ENCODE measurements at places on chromosomes 2 and 18.

GRCh38 chr2:160581035-160581434 is 87.4 kb upstream of the RBMS1 start:
- DNase-seq, result no peak

GRCh38 chr2:50042771-50043170 is 888.5 kb upstream of the FSHR start:
- DNase-seq, result no peak

- no peak for DNase-seq
Measured at GRCh38 chr2:143953451-143954030, 566.4 kb downstream of the ZEB2 start.

DNA sequence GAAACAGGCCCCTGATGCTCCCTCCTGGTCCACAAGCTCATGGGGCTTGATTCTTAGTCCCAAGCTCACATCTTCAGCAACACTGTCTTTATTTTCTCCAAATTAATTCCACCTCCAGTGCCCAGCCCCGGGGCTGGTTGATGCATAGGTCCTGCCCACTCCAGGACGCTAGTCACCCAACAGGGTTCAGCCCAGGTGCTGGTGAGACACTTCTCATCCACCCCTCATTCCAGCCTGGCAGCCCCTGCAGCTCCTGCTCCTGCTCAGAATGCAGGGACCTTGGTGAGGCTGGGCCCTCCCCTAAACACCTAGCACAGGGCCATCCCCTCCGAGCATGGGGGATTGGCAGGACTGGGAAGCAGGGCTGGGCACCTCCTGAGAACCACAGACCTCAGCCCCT is 25.7 kb downstream of the STEAP3 start:
- DNase-seq, result no peak

- no peak for DNase-seq
Measured at GRCh38 chr18:69399253-69399652, 1.4 kb upstream of the DOK6 start.

GRCh38 chr18:77984833-77985232 is 735.2 kb downstream of the GALR1 start:
- DNase-seq, result no peak

GRCh38 chr18:6174983-6175745 is 239.5 kb downstream of the L3MBTL4 start:
- no peak for DNase-seq

DNA sequence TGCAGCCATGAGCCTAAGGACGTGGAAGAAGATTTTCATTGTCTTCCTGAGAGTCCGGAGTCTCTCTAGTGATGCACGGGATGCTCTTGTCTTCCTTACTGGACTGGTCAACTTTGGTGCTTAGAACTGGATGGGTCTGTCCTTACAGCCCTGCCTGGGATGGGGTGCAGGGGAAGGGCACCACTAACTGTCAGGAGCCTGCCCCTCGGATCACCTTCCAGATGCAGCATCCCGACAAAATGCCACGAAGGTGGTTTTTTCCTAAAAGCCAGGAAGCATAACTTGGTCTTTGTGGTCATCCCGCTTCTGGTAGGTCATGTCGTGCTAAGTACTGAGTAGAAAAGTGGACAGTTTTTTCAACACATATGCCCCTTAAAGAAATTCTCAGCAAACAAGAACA is 207.4 kb upstream of the TWIST2 start:
- DNase-seq, result peak; percentile 5

- no peak for DNase-seq
Measured at GRCh38 chr2:64946769-64947247, 42.4 kb upstream of the SLC1A4 start.

DNA sequence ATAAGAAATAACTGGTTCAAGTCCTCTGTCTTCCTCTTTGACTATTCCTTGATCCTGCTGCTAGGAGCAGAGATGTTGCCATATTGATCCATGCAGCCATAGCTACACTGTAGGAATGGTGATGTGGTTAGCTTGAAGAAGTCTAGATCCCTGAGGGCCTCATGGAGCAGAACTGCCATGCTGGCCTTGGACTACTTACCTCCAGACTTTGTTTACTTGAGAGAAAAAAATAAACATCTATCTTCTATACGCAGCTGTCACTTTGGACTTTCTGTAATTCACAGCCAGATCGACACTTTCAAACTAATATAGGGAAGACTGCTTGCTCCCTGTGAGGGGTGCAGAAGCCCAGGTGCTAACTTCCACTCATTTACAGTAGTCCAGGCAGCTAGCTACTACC is 84.5 kb upstream of the NFU1 start:
- no peak for DNase-seq

DNA sequence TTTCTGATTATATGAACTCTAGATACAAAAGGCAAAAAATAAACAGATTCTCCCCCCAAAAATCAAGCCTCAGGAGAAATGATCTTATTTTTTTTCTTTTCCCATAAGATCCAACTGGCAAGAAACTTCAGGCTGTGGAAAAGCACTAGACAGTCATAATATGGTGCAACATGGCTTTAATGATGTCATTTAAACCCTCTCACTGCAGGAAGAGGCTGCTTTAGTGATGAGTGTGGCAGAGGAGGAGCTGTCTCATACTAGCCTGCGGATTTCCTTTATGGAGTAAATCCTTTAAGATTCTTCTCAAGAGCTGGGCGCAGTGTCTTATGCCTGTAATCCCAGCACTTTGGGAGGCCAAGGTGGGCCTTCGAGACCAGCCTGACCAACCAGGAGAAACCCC is 83.3 kb upstream of the CD28 start:
- DNase-seq, result no peak

DNA sequence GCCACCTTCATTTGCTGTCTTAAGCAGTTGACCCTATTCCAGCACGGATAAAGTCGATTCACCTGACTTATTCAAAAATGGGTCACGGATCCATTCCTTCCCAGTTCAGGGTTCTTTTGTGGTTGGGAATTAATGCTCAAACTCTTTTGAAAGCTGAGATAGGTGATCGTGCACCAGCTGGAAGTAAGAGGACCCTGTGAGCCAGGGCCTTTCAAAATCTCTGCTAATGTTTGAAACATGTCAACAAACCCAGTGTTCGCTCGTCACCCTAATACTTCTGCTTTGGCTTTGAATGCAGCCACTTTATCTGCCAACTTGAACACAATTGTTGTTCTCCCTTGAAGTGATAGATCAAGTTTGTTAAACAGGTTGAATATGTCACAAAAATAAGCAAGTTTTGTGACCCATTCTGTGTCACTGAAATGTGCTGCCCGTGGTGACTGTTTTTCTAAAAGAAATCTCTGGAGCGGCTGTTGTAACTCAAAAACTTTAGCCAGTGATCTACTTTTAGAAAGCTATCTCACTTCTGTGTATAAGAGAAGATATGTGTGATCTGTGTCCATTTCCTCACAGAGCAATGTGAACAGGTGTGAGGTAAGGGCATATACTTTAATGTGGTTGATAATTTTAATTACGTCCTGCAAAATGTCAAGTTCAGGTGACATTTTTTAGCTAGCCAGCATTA is 16.9 kb downstream of the HAT1 start:
- no peak for DNase-seq

DNA sequence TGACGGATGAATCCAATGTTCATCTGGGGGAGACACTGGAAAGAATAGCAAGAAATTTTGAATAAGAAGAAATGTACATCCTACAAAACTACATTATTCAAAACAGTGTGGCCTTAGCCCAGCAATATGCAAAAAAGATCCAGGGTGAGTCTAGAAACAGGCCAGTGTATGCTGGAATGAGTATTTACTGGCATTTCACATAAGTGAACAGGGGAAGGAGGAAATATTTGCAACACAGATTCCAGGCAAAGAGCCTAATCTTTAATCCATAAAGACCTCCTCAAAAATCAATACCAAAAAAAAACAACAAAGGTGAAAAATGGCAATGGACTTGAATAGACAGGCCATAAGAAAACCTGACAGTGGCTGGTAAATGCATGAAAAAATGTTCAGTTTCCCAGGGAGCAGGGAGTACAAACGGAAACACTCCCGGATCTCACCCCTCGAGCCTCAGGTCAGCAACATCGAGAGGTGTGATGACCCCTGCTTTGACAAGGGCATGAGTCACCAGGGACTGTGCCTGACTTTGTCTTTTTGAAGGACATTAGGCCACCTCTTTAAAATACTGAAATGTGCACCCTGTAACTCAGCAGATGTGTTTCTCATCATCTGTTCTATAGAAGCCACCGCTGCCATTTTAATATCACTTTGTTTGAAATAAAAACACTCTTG is 12.7 kb upstream of the GPC1 start:
- no peak for DNase-seq

DNA sequence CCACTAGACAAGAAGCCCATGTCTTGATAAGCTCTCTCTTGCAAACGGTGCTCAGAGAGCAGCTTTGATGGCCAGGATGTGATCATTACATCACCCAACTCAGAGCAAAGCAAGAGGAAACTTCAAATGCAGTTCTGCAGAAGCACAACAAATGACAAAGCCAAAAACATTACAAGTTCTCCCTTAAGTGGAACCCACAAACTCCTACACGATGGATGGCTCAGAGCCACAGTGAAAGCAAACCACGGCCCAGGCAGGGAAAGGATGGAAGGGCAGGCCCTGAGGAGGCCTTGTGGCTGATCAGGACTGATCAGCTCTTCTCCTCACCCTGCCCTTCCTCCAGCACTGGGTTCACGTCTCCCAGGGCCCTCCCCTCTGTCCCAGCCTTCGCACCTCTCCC is 326.4 kb downstream of the EIPR1 start:
- DNase-seq, result no peak

DNA sequence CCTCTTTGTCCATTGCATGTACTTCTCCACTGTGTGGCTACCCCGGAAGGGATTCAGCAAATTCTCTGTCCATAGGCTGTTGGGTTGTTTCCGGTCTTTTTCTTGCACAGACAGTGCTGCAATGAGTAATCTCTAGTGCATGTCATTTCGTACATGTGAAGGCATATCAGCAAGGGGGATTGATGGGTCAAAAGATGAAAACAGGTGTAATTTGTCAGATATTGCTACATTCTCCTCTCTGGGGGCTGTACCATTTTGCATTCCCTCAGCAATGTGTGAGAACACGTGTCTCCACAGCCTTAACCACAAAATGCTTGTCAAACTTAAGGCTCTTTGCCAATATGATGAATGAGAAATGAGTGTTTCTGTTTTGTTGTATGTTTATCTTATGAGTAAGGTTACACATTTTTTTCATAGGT is 60.5 kb downstream of the KLHL29 start:
- no peak for DNase-seq

- no peak for DNase-seq
Measured at GRCh38 chr2:12286347-12286746, 430.4 kb upstream of the TRIB2 start.

- no peak for DNase-seq
Measured at GRCh38 chr2:218033590-218034496, 31.0 kb upstream of the TNS1 start.

DNA sequence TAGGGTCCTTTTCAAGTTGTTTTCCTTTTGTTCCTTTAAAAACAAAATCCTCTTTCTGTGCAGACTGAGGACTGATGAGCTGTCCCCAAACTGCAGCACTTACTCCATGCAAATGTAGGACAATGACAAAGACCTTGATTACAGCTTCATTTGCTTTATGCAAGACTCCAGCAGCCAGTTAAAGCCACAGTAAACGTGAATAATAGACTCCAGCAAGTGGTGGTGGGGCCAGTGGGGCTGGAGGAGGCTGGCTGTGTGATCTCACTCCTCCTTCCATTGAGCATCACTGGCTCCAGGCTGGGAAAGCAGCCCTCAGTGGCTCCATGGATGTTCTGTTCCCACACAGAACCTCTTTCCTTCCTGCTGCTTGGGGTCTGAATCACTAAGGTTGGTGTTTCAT is 306.0 kb upstream of the CELF4 start:
- DNase-seq, result no peak

GRCh38 chr18:55354795-55355194 is 233.2 kb downstream of the TCF4 start:
- no peak for DNase-seq

DNA sequence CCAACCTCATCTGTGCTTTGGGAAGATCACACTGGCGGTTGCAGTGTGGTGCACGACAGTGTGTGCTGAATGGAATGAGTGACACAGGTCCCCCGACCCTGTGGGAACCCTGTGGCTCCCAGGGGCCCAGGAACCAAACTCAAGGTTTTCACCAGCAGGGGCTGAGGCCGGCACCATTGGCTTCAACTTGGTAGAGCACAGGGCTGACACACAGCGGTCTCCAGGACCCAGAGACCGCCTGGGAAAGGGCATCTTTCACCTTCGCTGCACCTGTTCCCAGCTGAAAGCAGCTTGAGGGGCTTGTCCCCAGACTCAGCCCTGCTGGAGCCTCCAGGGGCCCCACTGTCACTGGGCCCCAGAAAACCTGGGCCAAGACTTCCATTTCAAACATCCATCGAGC is 59.0 kb upstream of the ODC1 start:
- DNase-seq, result no peak

DNA sequence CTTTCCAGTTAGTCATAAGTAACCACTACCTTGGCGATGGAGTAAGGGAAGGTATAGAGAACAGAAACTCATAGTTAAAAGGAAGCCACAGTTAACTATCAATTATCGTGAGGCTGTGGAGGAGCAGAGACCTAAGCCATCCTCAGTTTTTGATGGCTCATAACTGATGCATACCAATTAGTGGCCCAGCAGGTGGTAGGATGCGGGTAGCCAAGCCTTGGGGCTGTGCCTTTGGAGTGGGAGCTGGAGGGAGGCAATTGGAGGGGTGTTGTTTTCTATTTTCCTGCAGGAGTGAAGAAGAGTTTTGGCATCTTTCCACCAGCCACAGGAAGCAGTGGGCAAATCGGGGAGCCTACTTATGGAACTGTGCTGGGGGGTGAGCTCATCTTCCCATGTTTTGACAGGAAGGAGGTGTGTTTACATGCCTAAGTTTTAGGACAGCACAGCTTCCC is 194.8 kb downstream of the TPGS2 start:
- no peak for DNase-seq
